Stimulated activated CD8-positive, alpha-beta memory T cell treated with anti-CD3 and anti-CD28 coated beads, Interleukin-15, amount 100 ng/mL, for 4 hours (primary cell): ENCODE measurements at places on chromosomes 5 and 9.

DNA sequence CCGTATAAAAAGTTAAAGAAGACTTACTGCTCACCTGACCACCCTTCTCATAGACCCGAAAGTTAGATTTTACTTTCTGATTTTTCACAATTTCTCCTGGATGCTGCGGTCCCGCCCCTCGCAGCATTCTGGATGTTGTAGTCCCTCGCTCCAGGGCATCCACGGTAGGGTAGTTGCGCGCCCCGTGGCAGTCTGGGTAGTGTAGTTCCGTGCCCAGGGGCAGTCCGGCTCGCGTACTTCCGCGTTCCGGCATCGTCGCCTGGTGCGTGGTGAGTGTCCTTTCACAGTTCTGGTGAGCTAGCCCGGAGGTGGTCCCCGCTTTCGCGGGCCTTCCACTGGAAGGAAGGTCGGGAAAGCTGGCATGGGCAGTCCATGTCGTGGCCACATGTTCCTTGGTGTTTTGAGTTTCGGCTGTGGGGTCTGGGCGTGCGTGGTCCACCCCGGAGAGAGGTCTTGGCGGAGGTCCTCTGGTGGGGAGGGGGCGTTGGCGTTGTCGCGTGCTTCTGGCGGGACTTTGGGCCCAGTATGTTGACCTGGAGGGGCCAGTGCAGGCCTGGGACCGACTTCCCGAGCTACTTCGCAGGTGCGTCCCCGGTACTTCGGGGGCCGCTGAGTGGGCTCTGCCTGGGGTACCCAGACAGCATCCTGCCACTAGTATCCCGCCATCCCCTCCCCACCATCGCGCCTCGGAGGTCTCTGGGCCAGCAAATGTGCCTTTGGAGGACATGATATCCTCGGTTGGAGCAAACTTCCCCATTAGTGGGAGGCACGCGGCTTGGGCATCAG lies at the start of gene ZNF169:
ZNF169 (plus strand) TSS at position 222 of the 786 bp plus-strand sequence. CDS start 19,515 bp downstream, outside the sequence.
- peak; percentile 77 for DNase-seq

- no peak for DNase-seq
Measured at GRCh38 chr9:95381221-95381620, 63.7 kb upstream of the FANCC start.

- DNase-seq, result no peak
Measured at GRCh38 chr5:53930457-53930856, 370.0 kb downstream of the NDUFS4 start.

GRCh38 chr9:100436571-100436970 lies 9.6 kb downstream of the MSANTD3 start:
- no peak for DNase-seq

DNA sequence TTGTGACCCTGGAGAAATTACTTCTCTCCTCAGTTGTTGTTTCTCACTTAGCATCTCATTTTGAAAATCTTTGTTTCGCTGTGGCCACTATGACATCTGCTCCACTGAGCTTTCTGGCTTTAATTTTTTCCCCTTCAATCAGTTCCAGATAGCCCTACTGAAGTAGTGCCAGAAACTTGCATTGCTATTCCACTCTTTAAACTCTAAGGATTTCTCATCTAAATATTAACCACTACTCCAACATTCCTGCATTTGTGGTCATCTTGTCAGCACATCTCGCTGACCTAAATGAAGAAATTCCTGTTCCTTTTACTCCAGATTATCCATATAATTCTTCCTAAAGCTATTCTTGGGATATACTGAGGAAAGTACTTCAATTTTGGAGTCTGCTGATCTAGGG lies 15.3 kb upstream of the NOL6 start:
- no peak for DNase-seq

DNA sequence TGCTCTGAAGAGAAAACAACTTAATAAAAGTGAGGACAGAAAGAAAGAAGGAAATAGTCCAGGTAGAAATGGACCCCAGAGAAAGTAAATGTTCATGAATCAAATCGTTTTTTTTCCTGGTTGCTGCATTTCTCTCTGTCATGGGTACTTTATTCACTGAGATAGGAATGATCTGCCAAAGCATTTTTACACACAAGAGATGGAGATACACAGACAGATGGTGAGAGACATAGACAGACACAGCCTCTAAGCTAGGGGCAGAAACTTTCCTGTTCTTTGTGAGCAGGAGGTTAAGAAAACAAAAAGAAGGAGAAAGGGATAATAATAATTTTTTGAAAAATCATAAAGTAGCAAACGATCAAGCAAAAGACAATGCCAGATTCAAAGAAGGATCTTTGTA lies 73.7 kb downstream of the ASTN2 start:
- no peak for DNase-seq

GRCh38 chr5:174182111-174182510 lies 136.6 kb downstream of the NSG2 start:
- DNase-seq, result no peak

GRCh38 chr5:147434049-147434448 lies 75.8 kb downstream of the DPYSL3 start:
- no peak for DNase-seq

- no peak for DNase-seq
Measured at GRCh38 chr5:139215107-139215975, 17.2 kb upstream of the SIL1 start.

DNA sequence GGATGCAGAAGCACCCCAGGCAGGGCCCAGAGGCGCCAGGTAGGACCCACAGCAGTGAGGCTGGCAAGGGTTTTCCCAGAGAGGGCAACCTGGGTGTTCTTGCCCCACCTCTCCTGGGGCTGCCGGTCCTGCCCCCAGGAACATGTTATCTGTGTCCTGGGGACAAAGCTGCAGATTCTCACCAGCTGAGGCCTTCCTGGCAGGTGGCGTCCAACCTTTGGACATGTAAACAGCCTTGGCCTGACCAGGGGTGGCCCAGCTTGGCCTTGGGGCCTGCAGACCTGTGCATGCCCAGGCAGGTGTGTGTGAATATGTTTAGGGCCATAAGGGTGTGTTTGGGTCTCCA lies 101.8 kb upstream of the LARP1 start:
- DNase-seq, result no peak

DNA sequence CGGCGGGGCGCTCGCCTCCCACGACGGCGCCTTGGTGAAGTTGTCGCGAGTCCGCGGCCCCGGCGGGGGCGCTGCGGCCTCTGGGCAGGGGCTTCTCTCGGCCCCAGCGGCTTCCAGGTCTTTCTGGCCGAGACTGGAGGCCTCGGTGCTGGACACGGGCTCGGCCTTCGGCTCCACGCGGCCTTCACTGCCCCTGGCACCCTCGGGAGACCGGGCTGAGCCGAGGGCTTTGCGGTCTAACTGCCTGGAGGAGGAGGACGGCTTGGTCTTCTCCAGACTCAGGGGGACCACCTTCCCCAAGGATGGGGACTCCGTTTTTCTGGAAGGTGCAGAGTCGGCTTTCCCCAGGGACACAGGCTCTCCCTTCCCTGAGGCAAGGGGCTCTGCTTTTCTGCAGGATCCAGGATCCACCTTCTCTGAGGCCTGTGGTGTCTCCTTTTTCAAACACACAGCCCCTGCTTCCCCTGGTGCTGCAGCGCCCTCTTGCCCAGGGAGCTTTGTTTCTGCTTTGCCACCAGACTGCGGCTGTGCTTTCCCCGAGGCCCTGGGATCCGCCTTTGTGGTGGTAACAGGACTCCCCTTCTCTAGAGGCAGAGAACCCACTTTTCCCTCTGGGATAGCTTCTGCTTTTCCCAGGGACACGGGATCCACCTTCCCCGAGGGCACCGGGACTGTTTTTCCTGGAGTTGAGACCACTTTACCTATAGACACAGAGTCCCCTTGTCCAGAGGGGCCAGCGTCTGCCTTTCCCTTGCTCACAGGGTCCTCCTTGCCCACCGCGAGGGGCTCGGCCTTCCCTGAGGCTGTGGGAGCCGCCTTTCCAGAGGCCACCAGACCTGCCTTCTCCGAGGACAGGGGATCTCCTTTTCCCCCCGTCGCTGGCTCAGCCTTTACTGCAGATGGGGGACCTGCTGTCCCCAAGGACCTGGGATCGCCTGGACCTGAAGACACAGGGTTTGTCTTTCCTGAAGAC lies 12.3 kb downstream of the GPRIN1 start:
- DNase-seq, result no peak

DNA sequence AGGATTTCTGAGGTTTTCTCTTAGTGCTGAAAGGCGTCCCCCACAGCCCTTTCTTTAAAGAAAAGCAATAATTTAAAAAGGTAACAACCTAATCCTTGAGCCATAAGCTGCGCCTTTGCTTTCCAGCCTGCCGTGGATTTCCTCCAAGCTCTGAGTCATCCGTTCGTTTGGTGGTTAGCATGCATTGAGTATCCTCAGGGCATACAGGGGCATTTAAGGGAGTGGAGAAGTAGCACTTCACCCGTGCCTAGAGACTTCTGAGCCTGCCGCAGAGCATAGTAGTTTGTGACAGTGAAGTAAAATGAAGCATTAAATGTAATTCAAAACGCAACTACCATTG lies 892 bp upstream of the TNC start:
- no peak for DNase-seq

DNA sequence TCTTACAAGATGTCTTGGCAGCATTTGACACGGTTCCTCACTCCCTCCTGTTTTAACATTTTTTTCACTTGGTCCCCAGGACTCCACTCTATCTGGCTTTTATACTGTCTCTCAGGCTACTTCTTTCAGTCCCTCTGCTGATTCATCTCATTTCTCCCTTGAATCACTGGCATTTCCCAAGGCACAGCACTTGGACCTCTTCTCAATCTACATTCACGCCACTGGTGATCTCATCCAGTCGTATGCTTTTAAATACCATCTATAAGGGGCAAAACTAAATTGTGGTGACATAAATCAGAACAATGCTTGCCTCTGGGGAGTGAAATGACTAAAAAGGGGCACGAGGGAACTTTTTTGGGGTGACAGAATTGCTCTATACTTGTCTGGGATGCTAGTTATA lies 47.1 kb downstream of the MAPKAP1 start:
- DNase-seq, result no peak

DNA sequence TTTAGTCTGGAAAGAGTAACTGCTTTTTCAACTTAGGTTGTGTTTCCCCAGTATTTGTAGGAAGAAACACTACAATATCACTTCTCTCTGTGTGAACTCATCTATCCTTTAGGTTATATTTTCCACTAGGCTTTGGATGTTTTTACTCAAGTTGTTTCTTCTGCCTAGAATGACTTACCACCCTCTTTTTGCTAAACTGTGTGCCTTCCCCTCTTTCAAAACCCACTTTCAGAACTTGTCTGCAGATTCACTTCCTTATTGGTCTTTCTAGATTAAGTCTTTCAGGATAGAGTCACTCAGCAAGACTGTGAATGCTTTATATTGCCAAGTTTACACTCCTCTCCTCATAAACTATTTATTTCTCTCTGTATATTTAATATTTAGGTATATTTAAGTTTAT lies 14.2 kb upstream of the CAST start:
- no peak for DNase-seq

GRCh38 chr9:23941051-23941450 lies 115.0 kb upstream of the ELAVL2 start:
- DNase-seq, result no peak

DNA sequence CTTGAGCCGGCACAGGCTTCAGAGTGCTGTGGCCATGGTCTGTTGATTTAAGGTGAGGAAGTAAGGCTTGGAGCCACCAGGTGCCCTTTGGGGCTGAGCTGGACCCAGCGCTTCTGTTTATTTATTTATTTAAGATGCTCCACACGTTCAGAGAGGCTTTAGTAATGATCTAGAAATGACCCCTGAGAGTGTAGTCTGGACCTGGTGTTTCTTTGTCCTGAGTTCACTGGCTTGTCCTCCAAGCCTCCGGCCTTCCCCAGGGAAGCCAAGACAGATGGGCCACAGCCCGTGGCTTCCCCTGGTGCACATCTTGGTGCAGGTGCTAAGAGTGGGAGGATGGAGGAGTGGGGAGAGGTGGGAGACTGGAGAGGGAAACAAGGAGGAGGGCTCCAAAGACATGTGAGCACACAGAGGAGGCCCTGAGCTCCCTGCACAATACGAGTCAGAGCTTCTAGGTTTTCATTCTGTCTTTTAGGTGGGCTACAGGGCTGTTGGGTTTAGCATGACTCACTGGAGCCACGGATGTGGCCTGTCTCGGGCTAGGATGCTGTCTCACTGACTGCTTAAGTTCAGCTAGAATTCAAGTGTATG lies 56.9 kb downstream of the AHRR start:
- peak; percentile 32 for DNase-seq

GRCh38 chr5:131525805-131526204 lies 109.2 kb downstream of the RAPGEF6 start:
- no peak for DNase-seq

GRCh38 chr5:13248253-13248652 lies 696.2 kb downstream of the DNAH5 start:
- DNase-seq, result no peak

GRCh38 chr5:179271821-179272325 lies 73.4 kb downstream of the ADAMTS2 start:
- DNase-seq, result no peak

DNA sequence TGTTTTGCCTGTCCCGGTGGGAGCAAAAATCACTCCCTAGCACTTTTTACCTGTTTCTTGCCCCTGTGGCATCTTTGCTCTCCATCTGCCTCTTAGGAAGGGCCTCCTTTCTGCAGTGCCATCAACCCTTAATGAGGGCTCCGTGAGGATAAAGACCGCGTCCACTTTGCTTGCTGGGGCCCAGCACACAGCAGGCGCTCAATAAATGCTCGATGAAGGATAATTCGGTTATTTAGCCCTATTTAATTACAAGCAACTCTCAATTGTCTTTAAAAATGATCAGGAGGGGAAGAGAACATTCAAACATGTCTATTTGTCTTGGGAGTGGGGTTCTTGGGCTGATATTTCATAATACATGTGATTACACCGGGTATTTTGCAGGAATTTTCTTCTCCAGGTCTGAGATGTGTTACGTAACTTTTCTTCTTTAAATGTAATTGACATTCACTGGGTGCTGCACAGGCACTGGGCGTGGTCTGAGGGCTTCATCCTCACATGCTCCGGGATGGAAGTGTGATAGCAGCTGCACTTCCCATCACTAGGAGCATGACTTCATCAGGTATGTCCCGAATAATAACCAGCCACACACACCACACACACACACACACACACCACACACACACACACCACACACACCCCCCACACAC lies 19.8 kb upstream of the NTNG2 start:
- DNase-seq, result no peak

DNA sequence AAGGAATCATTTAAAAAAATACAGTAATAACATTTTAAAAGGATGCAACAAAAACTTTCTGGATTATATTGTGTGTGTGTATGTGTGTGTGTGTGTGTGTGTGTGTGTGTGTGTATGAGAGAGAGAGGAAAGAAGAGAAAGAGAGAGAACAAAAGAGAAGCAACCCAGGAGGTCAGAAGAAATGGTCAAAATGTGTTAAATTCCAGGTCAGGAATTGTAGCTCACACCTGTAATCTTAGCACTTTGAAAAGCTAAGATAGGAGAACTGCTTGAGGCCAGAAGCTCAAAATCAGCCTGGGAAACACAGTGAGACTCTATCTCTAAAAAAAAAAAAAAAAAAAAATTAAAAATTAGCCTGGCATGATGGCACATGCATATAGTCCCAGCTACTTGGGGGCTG lies 311.8 kb upstream of the CDH12 start:
- no peak for DNase-seq

- DNase-seq, result no peak
Measured at GRCh38 chr9:122392284-122392683, 21.5 kb downstream of the PTGS1 start.
